ENCODE measurements at places on chromosomes 1 and 21.

- no peak for DNase-seq
These were observed 425.0 kb upstream of the VAMP3 start for GRCh38 chr1:7346070-7346596.

GRCh38 chr1:24193046-24193445, 6.0 kb upstream of the IFNLR1 start:
- no peak for DNase-seq

DNA sequence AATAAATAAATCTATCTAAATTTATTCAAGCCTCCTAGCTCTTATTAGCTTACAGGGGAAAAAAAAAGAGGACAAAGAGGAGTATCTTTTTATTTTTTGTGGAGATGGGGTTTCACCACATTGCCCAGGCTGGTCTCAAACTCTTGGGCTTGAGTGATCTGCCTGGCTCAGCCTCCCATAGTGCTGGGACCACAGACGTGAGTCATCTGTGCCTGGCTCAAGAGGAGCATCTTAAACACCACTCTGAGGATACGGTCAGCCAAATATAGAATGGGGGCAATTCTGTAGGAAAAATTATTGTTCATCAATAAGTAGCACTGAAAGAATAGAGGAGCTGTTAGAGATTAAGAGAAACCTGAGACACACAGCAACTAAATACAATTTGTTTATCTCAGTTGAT, 24.1 kb downstream of the SLC45A3 start:
- DNase-seq = no peak

- DNase-seq = no peak
These were observed 62.7 kb upstream of the RUNX3 start for GRCh38 chr1:24992761-24993211.

DNA sequence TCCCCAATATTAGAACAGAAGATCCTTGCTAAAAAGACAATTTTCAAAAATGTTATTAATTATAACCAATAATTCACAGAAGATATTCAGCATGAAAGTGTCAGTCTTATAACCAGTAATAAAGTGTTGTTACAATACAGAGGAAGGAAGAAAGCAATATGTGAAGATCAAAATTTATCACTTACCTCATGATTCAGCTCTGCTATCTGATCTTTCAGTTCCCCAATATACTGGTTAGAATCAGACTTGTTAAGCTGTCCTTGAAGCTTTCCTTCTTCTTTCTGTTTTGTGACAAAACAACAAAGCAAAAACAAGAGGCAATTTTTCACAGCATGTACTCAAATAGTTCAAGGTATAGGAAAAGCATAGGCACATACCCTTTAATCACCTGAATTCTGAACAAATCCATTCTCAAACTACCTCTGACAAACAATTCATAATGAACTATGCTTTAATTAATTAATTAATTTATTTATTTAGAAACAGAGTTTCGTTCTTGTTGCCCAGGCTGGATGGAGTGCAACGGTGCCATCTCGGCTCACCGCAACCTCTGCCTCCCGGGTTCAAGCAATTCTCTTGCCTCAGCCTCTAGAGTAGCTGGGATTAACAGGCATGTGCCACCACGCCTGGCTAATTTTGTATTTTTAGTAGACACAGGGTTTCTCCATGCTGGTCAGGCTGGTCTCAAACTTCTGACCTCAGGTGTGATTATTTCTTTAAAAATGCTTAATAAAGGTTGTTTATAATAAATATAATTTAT, 76.9 kb upstream of the GFI1 start:
- no peak for DNase-seq

GRCh38 chr1:164518692-164519332, 40.2 kb upstream of the PBX1 start:
- no peak for DNase-seq

GRCh38 chr1:202966006-202966898, 805 bp downstream of the CYB5R1 start:
- DNase-seq = no peak
